ENCODE measurements at places on chromosomes 4 and X.

- no peak for DNase-seq
These were observed 148.9 kb downstream of the OPHN1 start for GRCh38 chrX:68284281-68284904.

- no peak for DNase-seq
These were observed 46.3 kb downstream of the TEX13B start for GRCh38 chrX:107935664-107936433.

DNA sequence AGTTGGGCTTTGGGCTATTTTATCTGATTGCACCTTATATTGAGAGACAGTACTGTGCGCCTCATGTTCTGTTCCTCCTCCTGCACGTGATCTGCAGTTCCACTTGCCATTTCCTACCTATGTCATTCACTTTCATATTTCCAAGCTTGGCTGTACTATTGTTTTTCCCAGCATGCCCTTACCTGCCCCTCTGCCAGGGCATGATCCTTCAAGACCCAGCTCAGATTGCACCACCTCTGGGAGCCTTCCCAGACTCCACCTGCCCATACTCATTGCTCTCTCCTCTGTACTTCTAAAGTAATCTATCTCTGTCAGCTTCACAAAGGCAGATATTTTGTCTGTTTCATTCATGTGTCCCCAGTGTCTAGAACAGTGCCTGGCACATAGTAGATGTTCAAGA, 11.6 kb downstream of the SLC25A5 start:
- no peak for DNase-seq

DNA sequence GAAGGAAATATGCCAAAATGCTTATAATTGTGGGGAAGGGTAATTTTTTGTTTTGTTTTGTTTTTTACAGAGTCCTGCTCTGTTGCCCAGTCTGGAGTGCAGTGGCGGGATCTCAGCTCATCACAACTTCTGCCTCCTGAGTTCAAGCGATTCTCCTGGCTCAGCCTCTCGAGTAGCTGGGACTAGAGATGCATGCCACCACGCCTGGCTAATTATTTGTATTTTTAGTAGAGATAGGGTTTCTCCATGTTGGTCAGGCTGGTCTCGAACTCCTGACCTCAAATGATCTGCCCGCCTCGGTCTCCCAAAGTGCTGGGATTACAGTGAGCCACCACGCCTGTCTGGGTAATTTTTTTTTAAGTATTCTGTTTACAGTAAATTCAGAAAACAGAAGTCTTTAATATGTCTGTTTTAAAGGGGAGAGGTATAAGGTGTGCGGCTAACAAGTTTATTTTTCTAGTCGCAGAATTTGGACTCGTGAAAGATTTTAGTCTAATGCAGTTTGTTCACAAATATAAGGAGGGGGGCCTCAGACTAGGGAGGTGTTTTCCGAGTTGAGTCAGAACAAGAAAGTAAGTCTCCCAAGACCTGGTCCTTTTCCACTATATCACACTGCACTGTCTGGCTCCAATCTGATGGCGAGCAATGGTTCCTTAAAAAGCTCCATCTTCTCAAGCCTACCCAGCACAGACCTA, 1.5 kb downstream of the ACSL1 start:
- DNase-seq: no peak

- no peak for DNase-seq
These were observed 3.9 kb upstream of the HPGDS start for GRCh38 chr4:94346541-94346940.

DNA sequence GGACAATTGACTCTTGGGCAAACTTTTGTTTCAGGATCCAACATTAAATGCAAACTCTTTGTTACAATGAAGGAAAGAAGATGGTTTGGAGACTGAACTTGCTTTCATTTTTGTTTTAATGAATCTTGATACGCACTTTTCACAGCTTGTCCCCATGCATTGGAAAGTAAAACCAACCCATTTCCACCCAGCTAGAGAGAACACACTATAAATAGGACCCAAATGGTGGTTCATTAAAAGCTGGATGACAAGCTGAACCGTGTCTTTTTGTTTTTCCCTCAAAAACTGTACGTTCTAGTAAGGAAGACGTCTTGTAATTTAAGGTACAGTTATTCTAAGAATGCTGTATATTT, 95.3 kb upstream of the EGFL6 start:
- no peak for DNase-seq

GRCh38 chr4:7424553-7425111, 10.1 kb downstream of the PSAPL1 start:
- DNase-seq: no peak

DNA sequence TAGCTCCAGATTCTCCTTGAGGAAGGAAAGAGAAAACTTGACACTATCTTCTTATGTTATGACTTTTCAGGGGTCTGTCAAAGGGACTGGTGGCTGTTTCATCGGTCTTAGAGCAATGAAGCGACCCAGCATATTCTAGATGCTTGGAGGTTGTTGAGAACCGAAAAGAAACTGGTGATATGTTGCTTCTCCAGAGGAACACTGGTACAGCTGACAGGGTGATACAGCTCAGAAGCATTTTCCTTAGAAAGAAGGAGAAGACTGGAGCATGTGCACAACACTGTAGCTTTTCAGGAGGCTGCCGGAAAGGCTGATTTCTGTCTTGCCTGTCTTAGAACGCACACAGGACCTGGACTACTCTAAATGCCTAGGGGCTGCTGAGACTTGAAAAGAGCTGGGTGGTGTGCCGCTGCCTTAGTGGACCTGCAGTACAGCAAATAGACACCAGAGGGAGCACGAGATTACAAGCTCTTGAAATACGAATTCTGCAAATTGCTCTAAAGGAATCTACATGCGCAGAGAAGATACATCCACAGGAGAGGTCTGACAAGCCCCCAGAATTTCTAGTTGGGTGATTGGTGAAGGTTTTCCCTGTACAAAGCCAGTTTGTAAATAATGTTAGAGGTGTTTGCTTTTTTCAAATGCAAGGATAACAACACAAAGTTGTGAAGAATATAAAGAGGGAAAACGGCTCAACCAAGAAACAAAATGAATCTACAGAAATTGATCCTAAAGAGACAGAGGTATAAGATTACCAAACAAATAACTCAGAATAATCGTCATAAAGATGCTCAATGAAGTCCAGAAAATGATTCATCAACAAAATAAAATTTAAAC, 223.1 kb upstream of the DMD start:
- peak; percentile 7 for DNase-seq

GRCh38 chr4:48899432-48899749, 7.2 kb downstream of the OCIAD2 start:
- DNase-seq: no peak

DNA sequence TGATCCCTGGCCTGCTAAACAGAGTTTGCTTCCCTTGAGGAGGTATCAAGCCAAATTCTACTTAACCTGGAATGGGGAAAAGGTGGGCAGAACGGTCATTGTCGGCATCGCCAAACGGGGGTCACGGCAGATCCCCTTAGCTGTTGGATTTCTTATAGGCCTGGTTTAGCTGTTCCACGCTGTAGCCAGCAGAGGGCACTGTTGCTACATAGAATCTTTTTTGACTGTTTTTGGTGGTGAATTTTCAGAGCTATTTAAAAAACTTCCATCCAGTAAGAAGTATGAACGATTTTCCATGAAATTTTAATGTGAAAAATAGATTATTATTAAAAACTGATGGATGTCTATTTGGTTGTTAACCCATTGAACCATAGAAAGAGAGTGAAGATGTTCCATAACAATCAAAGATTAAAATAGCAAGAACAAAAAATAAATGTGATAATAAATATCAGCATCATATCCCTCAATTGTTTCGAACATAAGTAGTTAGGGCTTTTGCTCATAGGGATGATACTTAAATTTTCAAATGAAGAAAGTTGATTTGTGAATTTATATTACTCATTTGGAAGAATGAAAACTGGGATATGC, 56.6 kb downstream of the LINC00632 start:
- peak; percentile 11 for DNase-seq

GRCh38 chr4:183588169-183588675, 70.8 kb downstream of the RWDD4 start:
- DNase-seq: no peak

- no peak for DNase-seq
These were observed 222.5 kb upstream of the RPL34 start for GRCh38 chr4:108397850-108398249.

GRCh38 chr4:75660491-75660890, 12.7 kb downstream of the G3BP2 start:
- no peak for DNase-seq

DNA sequence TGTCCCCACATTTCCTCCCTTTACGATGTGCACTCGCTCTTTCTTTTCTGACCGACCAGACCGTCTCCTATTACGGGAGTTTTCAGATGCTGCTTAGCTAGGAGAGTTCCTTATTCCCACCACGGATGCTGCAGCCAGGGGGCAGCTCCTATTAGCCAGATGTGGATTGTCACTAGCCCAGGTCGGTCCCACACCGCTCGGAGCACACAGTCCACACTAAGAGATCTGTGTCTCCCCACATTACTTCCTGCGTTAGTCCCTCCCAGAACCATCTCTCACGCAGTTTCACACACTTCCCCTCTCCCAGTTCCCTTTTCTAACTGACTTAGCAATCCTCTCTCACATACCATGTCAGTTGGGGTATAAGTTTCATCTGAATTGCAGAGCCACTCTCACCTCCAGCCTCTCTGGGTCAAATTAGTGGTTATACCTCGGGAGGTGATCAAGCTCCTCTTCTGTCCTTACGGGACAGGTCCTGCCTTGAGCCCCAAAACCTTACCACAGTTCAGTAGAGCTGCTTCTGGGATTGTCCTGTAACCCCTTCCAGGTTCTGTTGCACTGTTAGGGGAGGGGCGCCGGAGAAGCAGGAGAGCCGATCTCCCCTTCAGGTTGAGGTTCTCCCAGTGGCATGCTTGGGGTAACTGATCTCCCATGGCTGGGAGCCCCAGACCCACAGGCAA, 28.2 kb downstream of the SULT1E1 start:
- DNase-seq: no peak

DNA sequence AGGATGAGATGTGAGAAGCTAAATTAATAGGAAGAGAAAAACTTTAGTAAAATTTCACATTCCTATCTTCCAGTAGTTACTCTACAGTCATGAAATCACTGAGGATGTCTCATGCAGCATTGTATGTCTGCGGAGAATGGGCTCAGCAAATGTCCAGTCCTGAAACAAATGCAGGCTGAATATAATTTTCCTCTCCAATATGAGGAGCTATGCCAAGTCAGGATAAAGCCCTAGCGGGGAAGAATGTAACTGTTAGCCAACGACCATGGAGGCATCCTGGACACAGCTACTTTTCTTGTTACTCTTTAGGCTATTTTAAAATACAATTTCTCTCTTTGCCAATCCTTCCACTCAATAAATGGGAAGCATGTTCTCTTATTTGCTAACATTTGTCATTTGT, 127.7 kb downstream of the PRKX start:
- DNase-seq: no peak

DNA sequence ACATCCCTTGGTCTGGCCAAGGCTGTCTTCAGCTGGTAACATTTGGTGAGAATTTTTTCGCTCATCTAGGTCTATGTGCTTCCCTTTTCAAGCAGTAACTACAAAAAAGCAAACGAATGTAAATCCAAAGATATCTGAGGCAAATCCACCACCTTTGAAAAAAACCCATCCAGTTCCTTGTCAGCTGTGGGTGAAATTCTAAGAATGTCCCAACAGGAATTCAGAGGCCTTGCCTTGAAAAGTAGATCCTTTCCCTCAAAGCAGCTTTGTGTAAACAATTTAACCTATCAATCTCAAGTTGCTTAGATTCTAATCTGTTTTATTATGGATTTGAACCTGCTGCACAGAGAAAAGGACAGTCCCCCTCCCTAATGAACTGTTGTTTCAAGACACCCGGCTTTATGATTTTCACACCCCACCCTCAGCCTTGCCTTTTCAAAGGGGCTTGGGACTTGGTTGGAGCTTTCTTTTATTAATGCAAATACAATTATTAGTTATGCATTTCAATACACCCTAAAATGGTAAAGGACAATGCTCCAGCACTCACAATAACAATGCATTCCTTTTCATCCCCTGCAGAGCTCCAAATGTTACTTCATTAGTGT, 166.6 kb downstream of the LDB2 start:
- no peak for DNase-seq

DNA sequence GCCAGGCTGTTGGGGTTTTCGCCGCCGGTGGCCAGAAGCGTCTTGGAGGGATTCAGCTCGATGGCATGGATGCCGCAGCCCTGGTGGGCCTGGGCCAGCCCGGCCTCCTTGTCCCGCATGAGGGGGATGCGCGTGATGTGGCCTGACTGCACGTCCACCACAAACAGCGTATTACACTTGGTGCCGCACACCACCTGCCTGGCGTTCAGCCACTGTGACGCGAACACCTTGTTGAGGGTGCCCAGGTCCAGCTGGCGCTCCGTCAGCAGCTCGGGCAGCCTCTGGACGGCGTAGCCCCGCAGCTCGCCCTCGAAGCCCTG, 728 bp downstream of the DCAF12L2 start:
- DNase-seq: no peak

DNA sequence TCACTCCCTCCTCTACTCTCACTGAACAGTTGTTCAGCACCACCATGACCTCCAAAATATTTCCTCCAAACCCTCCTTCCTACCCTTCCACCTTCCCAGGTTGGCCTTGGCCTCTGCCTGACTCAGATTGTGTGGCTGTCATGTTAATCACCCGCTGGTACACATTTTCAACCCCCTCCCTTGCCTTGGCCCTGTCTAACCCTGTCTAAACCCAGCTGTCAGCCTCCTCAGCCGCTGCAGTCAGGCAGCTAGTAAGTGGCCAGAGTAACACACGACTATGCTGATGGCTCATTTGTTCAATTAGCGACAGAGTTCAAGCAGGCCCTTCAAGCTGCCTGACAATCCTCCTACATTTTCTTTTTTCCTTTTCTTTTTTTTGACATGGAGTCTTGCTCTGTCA, 18.0 kb downstream of the ING2 start:
- DNase-seq: no peak

DNA sequence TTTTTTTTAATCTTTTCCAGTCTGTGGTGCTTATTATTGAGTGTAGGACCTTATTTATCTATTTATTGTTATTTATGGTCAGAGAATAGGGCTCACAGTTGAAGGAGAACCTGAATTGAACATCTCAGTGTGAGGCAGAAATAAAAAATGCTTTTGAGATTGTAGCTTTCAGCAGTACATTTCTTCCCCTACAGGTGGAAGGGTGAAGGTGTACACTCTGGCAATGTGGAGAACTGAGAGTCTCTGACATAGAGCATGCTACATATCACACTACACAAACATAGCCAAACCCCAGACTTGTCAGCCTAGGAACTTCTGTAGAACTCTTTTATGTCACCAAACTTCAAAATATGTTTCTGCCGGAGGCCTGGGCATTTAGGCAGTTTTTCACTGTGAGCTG, 140.2 kb downstream of the STIM2 start:
- DNase-seq: no peak

DNA sequence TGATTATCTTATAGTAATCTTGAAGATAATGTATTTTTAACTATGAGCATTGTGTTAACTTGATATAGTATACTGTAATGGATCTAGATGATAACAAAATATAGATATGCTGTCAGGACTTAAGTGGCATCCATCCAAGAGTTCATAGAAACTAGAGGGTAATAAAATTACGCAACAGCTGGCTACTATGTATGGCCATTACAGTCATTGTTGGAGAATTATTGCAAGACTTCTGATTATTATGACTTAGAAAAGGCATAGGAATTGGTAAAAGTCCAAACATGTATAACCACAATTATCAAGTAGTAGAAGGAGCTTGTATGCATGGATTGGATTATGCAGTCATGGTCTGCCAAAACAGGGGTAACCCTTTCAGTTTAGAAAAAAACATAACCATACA, 9.5 kb downstream of the OGT start:
- no peak for DNase-seq
